Posterior vena cava (tissue), 2 donors: ENCODE measurements at places on chromosomes 4 and X. TPM values are rescaled to one million over a fixed set of nuclear protein-coding genes. Genes with fewer than 3 reads are reported as not detected.

Gene XAGE2
- not detected for total RNA-seq

DNA sequence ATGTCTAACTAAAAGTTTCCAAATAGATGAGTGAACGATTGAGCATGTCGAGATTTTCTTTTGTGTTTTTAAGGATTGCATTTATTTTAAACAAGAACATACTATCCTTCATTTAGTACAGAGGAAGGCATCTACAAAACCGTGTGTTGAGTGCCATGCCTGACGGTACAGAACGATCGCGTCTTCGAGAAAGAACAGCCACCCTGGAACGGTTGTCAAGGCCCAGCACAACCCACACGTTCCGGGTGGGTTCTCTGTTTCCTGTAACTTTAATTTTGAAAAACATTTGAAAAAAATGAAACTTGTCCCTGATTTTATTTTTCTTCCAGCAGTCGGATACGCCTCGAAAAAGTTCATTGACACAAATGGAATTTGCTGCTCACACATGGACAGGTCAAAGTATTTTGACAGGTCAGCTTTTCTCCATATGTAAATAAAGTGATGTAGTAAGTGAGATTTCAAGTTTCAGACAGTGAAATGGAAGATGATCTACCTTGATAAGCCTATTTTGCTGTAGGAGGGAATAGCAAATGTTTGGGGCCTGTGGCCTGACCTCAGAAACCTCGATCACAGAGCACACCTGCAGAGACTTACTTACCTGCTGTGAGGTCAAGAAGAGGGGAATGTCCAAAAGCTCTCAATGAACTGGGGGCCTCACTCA is 24.4 kb upstream of the CYP4V2 start:
- no peak for DNase-seq

- DNase-seq: no peak
Measured at GRCh38 chr4:116118221-116118620, 967.2 kb downstream of the TRAM1L1 start.

DNA sequence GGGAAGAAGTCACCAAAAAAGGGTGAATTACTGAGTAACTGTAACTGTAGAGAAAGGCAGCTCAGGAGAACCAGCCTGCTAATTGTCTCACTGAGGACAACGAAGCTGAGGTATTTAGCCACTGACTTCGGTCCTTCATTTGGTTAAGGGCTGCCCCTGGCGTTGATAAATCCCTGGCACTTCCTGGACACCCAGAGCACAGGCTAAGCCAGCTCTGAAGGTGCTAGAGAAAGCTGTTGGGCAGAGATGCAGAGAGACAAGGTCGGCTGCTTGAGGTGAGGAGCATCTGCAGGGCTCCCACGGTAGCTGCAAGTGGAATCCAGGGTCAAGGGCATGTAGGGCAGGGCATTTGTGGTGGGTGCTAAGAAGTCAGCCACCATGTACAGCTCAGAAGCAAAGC is 33.4 kb upstream of the AP1S2 start:
- DNase-seq: no peak

- DNase-seq: no peak
Measured at GRCh38 chr4:26713563-26714151, 129.8 kb downstream of the TBC1D19 start.

- no peak for DNase-seq
Measured at GRCh38 chr4:161714931-161715330, 448.9 kb downstream of the FSTL5 start.

Gene CT47B1
- total RNA-seq: not detected

Gene MAP7D2
- total RNA-seq: not detected

GRCh38 chr4:181853881-181854511 is 389.2 kb upstream of the TENM3 start:
- no peak for DNase-seq
